Calu3 (cell line): ENCODE measurements at places on chromosomes 7 and 10. TPM values are rescaled to one million over a fixed set of nuclear protein-coding genes. Genes with fewer than 3 reads are reported as not detected.

Gene PLA2G12B
- total RNA-seq = not detected in 2 replicates

- no peak for DNase-seq
- H3K27ac ChIP-seq = no peak overlapping the region
- no peaks in the 10 kb centered on the region for H3K27me3 ChIP-seq
- H3K4me1 ChIP-seq = no peaks in the 10 kb centered on the region
- H3K36me3 ChIP-seq = peaks cover 5% of the 10 kb centered on the region
- H3K4me3 ChIP-seq = no peak overlapping the region
Measured at GRCh38 chr7:158067931-158068482, 519.6 kb downstream of the PTPRN2 start.

DNA sequence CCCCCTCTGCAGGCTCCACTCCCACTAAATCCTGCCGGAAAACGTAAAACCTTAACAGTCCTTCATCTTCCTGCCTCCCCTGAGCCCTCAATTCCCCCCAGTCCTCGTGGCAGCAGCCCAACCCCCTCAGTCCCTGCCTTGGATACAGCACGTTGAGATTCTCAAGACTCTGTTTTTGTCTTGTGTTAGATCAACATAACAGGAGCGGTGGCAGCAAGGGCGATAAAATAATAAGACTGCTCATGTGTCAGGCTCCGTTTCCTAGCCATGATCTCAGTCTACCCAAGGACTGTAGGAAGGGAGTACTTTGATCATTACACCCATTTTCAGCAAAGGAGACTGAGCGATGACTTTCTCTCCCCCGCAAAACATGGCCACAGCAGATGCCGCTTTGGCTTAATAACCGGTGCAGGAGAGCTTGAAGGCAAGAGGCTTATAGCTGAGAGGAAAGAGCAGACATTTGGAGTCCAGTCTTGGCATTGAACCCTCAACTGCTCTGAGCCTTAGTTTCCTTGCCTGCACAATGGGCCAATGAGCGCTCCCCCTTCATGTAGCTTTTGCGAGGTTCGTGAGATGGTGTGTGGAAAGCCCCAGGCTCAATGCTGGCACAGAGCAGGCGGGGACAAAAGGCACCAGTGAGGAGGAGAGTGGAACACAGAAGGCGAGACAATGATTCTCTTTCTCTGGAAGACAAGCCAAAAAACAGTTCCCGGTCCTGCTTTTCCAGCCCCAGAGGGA is 42.1 kb upstream of the PCBD1 start:
- no peak overlapping the region for H3K4me3 ChIP-seq
- peaks cover 91% of the 10 kb centered on the region for H3K27me3 ChIP-seq
- H3K36me3 ChIP-seq = no peaks in the 10 kb centered on the region

GRCh38 chr7:47354831-47355541 is 226.9 kb downstream of the TNS3 start:
- no peaks in the 10 kb centered on the region for H3K27me3 ChIP-seq
- no peaks in the 10 kb centered on the region for H3K36me3 ChIP-seq
- H3K4me1 ChIP-seq = no peaks in the 10 kb centered on the region
- no peak for DNase-seq
- H3K27ac ChIP-seq = no peak overlapping the region

DNA sequence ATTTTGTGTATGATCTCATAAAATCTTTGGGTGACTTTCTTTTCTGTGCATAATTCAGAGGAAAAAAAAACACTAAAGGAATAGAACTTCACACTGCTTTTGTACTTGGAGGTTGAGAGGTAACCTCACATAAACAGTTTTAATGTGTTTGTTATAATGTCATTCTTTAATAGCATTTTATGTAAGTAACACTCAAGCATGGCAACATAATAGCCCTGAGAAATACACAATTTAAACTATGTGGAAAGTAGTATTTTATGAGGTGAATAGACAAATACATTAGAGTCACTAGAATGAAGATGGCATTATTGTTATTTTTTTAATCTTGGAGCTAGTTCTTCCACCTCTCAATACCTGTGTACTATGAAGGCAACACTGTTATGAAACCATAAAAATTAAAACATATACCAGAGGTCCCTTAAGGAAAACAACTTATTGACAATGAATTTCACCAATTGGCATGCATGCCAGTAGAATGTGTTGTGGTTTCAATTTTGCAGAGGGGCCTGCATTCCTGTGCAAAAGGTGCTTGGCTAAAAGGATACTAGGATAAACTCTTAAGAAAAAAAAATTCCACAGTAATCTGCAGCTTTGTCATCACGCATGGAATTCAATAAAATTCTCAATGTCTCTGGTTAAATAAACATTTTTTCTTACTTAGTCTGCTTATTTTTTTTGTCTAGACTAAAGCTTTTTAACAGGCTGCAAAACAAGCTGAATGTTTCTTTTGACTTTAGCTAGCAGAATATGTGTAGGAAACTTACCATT is 102.5 kb downstream of the CD36 start:
- no peaks in the 10 kb centered on the region for H3K27me3 ChIP-seq
- no peak overlapping the region for H3K27ac ChIP-seq
- no peak for DNase-seq

- no peak for DNase-seq
- no peak overlapping the region for H3K4me3 ChIP-seq
- H3K4me1 ChIP-seq = no peaks in the 10 kb centered on the region
- no peaks in the 10 kb centered on the region for H3K36me3 ChIP-seq
- no peaks in the 10 kb centered on the region for H3K27me3 ChIP-seq
- H3K27ac ChIP-seq = no peak overlapping the region
Measured at GRCh38 chr10:66586897-66587679, 338.7 kb upstream of the LRRTM3 start.

DNA sequence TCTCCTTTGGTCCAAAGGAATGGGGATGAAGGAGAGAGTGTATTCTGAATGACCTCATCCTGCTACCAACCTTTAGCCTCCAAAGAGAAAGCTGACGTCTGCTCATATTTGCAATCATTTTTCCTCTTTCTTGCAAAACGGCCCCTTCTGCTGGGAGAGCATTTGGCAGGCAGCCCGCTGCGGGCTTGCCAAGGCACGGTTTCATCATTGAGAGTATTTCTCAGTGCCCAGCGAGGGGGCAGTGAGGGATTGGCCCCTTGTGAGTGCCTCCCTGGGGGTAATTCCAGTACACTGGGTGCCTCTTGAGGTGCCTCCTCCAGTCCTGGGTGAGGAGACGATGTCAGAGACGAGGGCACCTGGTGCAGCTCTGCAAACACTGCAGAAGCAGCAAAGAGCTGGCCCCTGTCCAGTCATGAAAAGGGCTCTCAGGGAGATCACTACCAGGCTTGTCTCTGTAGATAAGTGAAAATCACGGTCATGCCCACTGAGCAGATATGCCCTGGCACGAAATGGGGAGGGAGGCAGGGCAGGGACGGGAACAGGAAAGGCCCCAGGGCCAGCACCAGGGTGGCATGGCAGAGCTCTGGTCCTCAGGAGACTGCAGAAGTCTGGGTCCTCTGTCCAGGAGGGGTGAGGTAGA is 48.7 kb upstream of the SHH start:
- H3K36me3 ChIP-seq = peaks cover 3% of the 10 kb centered on the region
- peak overlapping the region; percentile 34 for H3K27ac ChIP-seq
- H3K27me3 ChIP-seq = peaks cover 19% of the 10 kb centered on the region
- peak; percentile 88 for DNase-seq
- H3K4me1 ChIP-seq = peaks cover 21% of the 10 kb centered on the region
- H3K4me3 ChIP-seq = peak overlapping the region; percentile 6

DNA sequence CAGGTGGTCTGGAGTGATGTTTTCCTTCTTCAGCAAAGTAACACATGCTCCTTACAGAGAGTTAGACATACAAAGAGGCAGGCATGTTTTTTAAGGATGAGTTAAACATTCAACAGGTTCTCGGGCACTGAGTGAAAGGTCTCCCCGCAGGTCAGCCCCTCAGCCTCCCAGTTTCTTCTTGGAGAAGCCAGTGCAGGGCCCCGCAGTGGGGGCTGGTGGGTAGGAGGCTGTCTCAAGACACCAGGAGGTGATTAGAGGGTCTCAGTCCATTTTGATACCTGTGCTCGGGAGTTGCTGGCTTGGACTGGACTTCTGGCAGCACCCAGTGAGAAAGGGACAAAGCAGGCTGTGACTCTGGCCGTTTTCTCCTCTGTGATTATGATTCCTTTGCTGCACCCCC is 78.6 kb upstream of the ZNF479 start:
- DNase-seq = no peak
- H3K36me3 ChIP-seq = no peaks in the 10 kb centered on the region
- no peaks in the 10 kb centered on the region for H3K27me3 ChIP-seq
- no peak overlapping the region for H3K4me3 ChIP-seq
- H3K4me1 ChIP-seq = no peaks in the 10 kb centered on the region
- H3K27ac ChIP-seq = no peak overlapping the region

- H3K27ac ChIP-seq = no peak overlapping the region
- H3K27me3 ChIP-seq = peaks cover 20% of the 10 kb centered on the region
- no peaks in the 10 kb centered on the region for H3K36me3 ChIP-seq
- H3K4me1 ChIP-seq = no peaks in the 10 kb centered on the region
- no peak overlapping the region for H3K4me3 ChIP-seq
- DNase-seq = no peak
Measured at GRCh38 chr7:155021699-155022145, 18.8 kb upstream of the PAXIP1 start.

- no peaks in the 10 kb centered on the region for H3K36me3 ChIP-seq
- peaks cover 14% of the 10 kb centered on the region for H3K4me1 ChIP-seq
- H3K27ac ChIP-seq = no peak overlapping the region
- peak; percentile 15 for DNase-seq
- H3K27me3 ChIP-seq = no peaks in the 10 kb centered on the region
- H3K4me3 ChIP-seq = no peak overlapping the region
Measured at GRCh38 chr10:50807851-50808776, 68.4 kb downstream of the ASAH2B start.

DNA sequence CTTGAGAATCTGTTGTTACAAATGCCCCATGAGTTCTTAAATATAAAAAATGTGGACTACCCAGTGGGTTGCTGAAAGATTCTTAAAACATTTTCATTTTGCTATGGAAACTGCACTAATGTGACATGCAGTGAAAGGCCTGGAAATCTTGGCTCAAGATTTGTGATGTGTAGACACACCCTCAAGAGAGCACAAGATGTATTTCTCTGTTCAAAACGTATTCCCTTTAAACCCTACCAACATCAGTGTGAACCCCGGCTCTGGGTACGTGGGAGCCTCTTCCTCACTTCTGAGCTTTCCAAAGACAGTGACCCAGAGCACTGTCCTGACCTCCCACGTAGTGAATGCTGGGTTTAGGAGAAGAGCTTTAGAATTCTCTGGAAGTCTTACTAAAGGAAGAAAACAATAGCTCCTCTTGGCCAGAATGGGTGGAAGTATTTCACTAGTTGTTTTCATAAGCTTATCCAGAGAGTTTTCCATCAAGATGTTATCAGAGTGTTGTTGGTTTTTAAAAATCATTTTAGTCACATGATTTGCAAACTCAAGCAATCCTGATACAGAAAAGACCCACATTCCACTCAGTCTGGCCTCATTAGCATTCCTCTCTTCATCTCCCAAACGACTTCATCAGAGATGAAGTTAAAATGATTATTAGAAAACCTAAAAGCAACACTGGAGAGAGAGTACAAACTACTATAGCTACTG is 81.5 kb upstream of the AFAP1L2 start:
- no peaks in the 10 kb centered on the region for H3K27me3 ChIP-seq
- no peaks in the 10 kb centered on the region for H3K36me3 ChIP-seq
- DNase-seq = no peak
- H3K4me3 ChIP-seq = no peak overlapping the region

GRCh38 chr7:8325067-8325466 is 63.1 kb upstream of the ICA1 start:
- H3K36me3 ChIP-seq = no peaks in the 10 kb centered on the region
- no peaks in the 10 kb centered on the region for H3K27me3 ChIP-seq
- no peak for DNase-seq
- H3K4me3 ChIP-seq = no peak overlapping the region

GRCh38 chr10:56116684-56117083 is 244.4 kb downstream of the ZWINT start:
- no peak for DNase-seq
- no peaks in the 10 kb centered on the region for H3K4me1 ChIP-seq
- no peaks in the 10 kb centered on the region for H3K36me3 ChIP-seq
- H3K27me3 ChIP-seq = no peaks in the 10 kb centered on the region
- no peak overlapping the region for H3K27ac ChIP-seq
- H3K4me3 ChIP-seq = no peak overlapping the region

DNA sequence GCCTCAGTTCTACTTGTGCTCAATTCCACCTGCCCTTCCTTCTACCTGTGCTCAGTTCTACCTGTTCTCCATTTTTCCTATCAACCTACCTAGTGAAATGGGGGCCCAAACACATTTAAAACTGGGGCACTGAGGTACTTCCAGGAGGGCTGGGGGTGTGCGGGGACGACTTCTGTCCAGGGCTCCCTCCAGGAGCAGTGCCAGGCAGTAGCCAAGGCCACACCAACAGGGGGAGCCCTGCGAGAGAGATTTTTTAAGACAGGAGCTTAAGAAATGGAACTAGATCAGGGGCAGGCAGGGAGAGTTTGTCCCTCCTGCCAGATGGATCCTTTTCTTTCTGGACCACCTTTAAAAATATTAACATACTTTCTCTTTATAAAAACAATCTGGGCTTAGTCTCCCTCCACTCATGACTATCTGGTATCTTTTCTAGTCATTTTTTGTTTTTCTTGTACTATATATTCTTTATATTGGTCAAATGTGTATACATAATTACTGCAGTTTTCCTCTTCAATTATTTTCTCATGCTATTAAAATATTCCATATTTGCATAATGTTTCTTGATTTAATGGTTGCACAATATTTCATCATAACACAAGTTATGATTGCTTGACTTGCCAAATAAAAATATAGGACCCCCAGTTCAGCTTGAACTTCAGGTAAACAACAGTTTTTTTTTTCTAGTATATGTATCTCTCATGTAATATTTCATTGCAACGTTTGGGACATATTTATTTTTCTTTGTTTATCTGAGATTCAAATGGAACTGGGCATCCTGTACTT is 47.3 kb upstream of the INSYN2A start:
- H3K27ac ChIP-seq = no peak overlapping the region
- peak; percentile 67 for DNase-seq
